ENCODE measurements at places on chromosomes 13 and 19.

GRCh38 chr13:31904941-31905824 lies 126.4 kb upstream of the FRY start:
- no peak for DNase-seq

GRCh38 chr13:30235216-30235615 lies 72.1 kb downstream of the KATNAL1 start:
- DNase-seq = no peak

GRCh38 chr19:46959894-46960556 lies 59.6 kb upstream of the NPAS1 start:
- no peak for DNase-seq

DNA sequence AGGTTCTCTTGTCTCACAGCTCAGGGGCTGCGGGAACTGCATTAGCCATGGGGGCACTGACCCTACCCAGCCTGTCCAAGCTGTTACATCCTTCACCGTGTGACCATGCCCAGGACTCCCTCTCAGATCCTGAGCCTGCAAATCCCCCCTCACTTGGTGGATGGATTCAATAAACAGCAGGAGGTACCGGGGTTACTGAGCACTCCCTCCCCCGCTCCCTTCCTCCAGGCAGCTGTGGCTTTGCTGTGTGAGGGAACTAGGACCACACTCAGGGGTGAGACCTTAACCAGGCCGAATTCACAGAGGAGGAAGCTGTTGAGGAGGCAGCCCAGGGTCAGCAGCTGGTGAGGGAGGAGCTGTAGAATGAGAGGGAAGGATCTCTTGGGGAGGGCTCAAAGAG lies 27.0 kb upstream of the CEACAM1 start:
- no peak for DNase-seq

DNA sequence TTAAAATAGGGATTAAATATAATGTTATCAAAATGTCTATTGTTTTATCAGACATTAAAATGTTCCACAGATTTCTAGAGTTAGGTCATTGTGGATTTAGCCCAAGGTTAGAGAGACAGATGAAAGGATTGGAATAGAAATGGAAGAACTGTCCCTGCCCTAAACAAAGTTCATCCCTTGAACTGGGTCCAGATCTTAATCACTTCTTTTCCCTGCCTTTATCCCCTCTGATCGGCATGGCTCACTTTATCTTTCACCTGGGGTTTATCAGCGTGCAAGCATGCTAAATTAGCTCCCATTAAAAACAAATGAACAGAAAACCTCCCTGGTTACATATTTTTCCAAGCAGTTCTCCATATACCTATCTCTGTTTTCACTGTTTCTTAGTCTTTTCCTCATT lies 23.4 kb upstream of the ARGLU1 start:
- DNase-seq = no peak

DNA sequence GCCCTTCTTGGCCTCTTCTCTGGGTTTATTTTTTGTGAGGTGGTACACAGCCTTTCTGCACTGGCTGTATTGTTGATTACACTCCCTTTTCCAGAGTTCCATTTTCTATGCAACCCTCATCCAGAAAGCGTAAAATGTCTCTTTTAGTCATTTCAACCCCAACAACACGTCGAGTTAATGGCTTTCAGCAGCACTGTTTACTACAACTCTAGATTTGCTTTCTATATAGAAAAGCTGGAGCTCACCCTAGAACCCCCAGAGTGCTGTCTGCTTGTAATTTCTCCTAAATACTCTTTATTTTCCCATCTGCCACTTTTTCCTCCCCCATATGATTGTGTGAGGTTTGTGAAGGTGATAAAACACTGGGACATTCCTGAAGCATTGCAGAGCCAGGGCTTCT lies 148.9 kb upstream of the TMTC4 start:
- no peak for DNase-seq

Measured in Caco-2 (cell line).